ENCODE measurements at places on chromosomes 2 and 18. TPM values are rescaled to one million over a fixed set of nuclear protein-coding genes. Genes with fewer than 3 reads are reported as not detected.

TTC39C gene
- total RNA-seq: 3.1 TPM

FEV gene
- not detected for total RNA-seq

HOXD12 gene
- total RNA-seq: not detected

C2orf80 gene
- 7.4 TPM for total RNA-seq

SLC9A2 gene
- total RNA-seq: not detected

KCNS3 gene
- not detected for total RNA-seq

NDUFV2 gene
- 286 TPM for total RNA-seq

DNA sequence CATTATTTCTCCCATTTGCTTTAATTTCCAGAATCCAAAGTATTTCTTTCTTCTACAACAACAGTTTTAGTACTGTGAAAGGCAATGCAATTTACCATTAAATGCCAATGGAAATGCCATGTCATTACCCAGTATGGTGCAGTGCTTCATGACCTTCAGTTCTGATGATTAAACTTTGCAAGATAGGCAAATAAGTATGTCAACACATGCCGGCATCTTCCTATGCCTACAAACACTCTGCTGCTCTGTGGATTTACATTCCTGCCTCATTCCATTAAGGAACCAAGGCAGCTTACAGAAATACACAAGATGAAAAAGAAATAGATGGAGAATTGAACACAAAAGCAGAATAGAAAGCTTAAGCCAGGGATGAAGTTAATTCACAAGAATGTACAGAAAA is 52.7 kb upstream of the PROKR1 start:
- no peak for DNase-seq

DNA sequence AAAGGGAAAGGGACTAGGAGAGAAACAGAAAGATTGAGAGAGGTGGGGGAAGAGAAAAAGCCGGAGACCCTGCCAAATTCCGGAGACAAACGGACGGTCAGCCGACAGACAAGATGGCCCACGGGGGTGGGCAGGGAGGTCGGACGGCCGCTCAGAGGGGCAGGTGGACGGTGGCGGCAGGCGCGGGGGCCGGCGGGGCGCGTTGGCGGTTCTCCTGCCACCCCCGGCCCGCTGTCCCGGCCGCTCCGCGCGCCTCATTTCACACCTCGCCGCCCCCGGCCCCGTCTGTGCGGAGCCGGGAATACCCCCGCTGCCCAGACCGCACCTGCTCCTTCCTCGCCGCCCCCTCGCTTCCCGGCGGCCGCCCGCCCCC is 935 bp downstream of the SLC30A3 start:
- no peak for DNase-seq

GRCh38 chr2:73054980-73055379 is 16.5 kb downstream of the SFXN5 start:
- DNase-seq: no peak

GRCh38 chr2:152240559-152241231 is 65.1 kb upstream of the STAM2 start:
- no peak for DNase-seq

DNA sequence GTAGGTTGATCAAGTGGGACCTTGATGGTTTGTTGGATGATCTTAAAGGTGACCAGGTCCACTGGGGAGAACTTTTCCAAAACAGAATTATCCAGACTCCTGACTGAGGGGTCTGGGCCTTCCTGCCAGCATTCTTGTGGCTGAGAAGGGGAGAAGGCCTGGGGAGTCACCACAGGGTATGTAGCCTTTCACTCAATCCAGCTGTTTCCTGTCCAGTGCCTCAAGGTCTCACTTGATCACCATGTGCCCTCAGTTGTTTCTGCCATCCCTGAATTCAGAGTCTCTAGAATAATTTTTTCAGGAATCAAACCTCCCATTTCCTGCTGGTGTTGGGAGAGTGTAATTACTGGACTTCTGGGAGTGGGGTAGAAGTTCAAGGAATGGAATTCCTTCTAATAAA is 54.4 kb upstream of the TANC1 start:
- no peak for DNase-seq

DNA sequence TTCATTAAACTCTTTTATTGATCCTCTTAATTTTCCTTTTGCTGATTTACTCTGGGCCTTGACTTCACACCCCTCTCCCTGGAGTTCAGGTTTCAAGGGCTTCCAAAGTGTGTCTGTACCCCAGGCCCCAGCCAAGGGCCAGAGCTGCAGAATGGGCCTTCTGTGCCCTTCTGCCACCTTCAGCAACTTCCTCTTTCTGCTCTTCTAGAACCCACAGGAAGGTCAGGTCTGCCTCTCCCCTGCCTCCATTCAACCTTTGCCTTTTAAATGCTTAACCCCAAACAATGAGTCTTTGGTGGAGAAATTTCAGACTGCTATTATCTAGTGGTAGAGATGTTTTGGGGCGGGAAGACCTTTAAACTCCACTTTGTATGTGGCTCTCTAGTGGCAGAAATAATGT is 63.1 kb downstream of the TSN start:
- no peak for DNase-seq

- DNase-seq: no peak
Measured at GRCh38 chr2:44753552-44754285, 187.8 kb upstream of the SIX3 start.

GRCh38 chr2:160336105-160336504 is 136.0 kb upstream of the ITGB6 start:
- no peak for DNase-seq

Measured in G401 (cell line).